ENCODE measurements at places on chromosomes 6 and 20.

DNA sequence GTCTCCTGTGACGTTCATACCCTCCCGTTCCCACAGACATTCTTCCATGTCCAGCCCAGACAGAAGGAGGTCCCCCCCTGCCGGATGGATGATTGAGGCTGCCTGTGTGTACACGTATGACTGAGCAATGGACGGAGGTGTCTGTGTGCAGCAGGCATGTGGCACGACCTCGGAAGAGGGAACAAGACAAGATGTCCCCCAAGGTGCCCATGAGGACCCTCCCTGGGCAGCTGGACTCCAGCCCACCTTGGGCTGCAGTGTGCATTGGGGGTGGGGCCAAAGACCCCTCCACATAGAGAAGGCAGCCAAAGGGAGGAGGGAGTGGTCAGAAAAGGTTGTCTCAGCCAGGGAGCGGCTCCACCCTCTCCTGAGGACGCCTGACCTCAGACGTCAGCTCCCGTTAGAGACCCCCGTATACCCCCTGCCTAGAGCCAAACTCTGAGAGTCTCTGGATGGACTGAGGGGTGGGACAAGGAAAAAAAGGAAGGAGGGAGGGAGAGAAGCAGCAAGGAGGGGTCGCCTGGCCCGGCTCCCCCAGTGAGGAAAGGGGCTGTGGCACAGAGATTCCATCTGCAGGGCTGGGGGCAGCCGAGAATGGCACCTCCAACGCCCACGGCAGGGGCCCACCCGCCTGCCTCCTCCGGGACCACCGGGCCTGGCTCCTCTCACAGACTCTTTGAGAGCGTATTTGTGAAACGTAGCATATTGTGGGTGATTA lies 92.9 kb upstream of the BHLHE23 start:
- DNase-seq = no peak

DNA sequence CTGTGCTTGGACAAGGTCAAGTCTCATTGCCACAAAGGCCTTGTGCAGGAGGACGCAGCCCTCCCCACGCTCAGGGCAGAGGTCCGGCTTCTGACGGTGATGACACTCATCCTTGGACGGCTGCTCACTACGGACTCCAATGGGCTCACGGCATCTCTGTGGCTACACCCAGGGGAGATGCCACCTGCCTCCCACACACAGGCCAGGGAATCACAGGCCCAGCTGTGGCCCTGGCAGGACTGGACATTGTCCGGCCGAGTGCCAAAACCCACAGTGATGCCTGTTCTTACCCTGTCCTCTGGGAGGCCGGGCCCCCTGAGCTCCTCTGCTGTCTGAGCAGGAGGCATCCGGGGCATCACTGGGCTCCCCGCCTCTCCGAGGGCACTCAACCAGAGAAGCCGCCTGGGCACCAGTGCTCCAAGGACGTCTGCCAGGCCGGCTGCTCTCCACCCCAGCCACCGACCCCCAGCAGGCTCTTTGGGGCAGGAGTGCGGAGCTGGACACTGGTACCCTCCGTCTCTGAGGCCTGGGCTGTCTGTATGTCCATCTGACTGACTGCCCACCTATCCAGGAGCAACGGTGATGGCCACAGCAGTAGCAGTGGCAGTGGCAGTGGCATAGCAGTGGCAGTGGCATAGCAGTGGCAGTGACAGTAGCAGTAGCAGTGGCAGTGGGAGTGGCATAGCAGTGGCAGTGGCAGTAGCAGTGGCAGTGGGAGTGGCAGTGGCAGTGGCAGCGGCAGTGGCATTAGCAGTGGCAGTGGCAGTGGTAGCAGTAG lies 1.9 kb downstream of the RBBP8NL start:
- DNase-seq = no peak

- no peak for DNase-seq
Measured at GRCh38 chr20:57156011-57156729, 110.3 kb downstream of the BMP7 start.

- DNase-seq = no peak
Measured at GRCh38 chr6:139955366-139956155, 581.1 kb upstream of the CITED2 start.

DNA sequence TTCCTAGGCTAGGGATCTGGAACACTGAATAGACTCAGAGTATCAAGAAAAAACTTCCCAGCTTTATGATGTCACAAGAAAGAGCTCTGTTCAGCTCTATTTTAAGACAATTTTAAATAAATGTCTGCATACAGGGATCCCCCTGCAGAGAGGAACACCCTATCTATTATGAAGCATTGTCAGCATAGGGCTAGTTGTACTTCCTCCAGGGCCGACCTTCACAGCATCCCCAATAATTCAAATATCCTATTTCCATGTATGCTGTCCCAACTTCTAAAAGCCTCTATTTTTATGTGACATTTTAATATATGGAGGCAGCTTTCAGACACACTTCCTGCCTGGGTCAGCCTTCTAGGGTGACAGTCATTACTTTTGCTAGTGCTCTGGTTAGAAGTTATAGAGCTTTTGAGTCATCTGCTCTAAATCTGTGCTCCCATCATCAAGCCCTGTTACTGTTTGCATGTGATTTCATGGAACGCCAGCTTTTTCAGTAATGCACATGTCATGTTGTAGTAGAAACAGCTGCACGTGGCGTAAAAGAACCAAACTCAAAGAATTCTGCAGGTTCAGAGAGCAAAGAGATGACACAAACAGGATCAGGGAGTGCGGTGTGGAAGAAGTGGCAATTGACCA lies 189.2 kb downstream of the ADGB start:
- DNase-seq = no peak

DNA sequence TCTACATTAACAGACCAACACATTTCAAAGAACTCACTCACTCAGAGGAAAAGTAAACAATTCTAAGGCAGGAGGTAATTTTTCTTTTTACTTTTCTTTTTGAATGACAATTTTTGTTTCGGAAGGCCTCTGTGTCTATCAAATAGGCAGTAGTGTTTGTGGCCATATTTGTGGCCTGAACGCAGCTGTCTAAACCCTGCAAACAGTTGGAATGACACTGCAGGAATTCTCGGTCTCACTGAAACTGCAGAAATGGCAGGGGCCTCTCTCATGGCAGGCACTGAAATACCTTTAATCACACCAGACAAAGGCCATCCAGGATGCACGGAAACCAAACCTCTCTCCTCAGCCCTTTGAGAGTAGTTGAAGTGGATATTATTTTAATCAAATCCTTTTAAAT lies 30.4 kb downstream of the FYN start:
- no peak for DNase-seq

GRCh38 chr6:124670801-124671200 lies 291.4 kb upstream of the RNF217 start:
- DNase-seq = no peak

DNA sequence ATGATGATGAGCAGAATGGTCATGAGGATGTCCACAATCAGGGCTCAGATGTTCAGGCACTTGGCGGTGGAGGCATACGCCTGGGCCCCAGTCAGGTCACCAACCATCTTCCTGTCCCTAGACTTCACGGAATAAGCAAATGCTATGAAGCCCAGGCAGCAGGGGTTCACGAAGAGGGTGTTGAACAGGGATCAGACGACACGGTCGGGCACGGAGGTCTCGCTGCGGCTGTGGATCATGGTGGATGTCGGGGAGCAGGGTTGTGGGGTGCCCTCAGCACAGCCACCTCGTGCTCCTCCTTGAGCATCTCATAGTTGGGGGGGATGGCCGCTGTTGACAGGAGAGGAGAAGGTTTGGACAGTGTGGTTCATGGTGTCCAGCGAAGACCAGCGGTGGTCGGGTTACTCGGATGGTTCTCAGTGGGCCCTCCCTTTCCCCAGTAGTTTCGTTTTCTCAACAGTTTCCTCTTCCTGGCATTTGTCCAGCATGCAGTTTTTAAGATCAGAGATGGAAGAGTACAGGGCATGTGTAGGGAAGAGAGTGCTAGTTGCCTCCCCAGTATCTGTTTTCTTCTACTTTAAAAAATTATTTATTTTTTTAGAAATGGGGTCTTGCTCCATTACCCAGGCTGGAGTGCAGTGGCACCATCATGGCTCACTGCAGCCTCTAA lies 20.3 kb upstream of the SPDEF start:
- no peak for DNase-seq

DNA sequence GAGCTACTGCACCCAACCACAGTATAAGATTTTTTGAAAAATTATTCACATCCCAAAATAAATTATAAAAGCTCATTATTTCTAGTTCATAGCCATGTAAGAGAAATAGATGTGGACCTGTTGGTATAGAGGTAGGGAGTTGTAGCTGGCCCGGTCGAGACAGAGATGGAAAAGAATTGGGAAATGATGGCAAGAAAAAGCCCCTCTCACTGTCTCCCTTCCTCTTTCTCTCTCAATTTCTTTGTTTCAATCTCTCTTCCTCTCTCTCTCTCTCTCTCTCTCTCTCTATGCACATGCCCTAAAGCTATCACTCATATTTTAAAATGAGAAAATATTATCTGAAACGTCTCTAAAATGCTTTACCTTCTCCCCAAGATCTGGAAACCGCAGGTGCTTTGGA lies 80.7 kb upstream of the CD83 start:
- no peak for DNase-seq

DNA sequence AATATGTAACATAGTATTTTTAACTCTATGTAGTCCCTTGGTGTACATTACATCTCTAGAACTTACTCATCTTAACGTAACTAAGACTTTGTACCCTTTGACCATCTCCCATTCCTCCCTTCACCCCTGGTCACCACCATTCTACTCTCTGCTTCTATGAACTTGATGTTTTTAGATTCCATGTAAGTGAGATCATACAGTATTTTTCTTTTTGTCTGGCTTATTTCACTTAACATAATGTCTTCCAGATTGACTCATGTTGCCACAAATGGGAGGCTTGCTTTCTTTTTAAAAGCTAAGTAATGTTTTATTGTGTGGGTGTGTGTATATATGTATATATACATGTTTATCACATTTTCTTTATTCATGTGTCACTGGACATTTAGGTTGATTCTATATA lies 55.8 kb downstream of the TMEM200A start:
- no peak for DNase-seq

DNA sequence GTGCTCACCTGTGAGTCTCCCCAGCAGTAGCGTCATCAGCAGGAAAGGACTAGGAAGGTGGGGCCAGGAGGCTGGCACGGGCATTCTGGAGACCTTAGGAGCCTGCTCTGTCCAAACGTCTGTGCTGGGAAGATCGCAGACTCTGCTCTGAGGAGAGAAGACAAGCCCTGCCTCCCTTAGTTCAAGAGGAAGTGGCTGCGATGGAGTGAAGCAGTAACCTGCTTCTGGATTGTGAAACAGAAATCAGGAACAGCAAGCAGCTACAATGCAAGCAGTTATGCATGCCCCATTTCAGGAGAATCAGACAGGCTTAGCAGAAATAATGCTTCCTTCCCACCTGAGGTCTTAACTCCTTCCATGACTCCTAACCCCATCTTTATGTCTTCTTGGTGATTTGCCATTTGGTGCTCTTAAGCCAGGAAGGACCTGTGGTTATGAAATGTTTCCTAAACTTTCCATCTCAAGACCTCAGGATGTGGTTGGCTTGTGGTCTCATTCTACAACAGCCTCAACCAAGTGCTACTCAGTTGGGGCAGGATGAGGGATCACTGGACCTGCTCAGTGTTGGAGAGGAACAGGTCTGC lies at the start of gene SIRPB1:
Gene SIRPB1, minus strand, starts transcription at position 149 of the 584 bp plus-strand sequence. Its CDS starts 65 bp downstream, at position 84.
- DNase-seq = no peak

GRCh38 chr6:159254186-159254585 lies 85.0 kb downstream of the FNDC1 start:
- no peak for DNase-seq

DNA sequence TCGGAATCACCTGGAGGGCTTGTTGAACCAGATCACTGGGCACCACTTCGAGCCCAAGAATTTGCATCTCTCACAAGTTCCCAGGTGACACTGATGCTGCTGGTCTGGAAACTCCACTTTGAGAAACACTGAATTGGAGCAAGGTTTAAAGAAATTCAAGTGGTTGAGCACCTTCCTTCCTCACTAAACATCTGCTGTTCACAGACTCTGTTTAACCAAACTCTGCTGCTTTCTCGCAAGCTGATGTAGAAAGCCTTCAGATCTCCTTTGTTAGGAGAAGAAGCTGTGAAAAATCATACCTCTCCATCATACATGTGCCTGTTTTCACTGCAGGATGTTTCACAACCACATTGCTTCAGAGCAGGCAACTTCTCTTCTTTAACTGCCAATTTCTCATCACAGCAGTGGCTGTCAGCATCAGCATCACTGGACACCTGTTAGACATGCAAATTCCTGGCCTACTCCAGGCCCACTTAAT lies 87.5 kb upstream of the TOP1 start:
- no peak for DNase-seq

DNA sequence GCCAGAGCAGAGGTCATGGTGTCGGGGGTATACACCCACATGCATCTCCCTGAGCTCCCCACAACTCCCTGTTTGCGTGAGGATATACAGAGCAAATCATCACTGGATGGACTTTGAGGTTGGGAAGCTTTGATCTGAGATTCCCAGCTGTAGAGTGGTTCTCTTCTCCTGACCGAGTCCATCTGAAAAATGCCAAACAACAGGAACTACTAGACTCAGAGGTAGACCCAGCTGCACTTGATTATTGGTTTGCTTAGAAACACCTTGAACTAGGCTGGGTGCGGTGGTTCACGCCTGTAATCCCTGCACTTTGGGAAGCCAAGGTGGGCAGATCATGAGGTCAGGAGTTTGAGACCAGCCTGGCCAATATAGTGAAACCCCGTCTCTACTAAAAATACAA lies 125.0 kb downstream of the UNC5CL start:
- DNase-seq = no peak

DNA sequence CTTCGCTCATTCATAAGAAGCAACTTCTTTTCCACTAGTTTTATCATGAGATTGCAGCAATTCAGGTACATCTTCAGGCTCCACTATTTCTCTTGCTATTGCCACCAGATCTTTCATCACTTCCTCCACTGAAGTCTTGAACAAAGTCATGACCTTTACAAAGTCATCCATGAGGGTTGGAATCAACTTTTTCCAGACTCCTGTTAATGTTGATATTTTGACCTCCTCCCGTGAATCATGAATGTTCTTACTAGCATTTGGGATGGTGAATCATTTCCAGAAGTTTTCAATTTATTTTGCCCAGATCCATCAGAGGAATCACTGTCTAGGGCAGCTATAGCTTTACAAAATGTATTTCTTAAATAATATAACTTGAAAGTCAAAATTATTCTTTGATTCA lies 1.5 kb downstream of the CENPQ start:
- no peak for DNase-seq

GRCh38 chr20:3177746-3178485 lies 4.6 kb upstream of the LZTS3 start:
- no peak for DNase-seq

Measured in SK-N-SH (cell line).